ENCODE measurements at places on chromosomes 2 and 18. TPM values are rescaled to one million over a fixed set of nuclear protein-coding genes. Genes with fewer than 3 reads are reported as not detected.

MPP4 gene
- total RNA-seq: not detected

GRCh38 chr18:66682855-66683322 lies 79.0 kb upstream of the CDH19 start:
- no peak for DNase-seq

TMEM17 gene
- total RNA-seq: 0.13 TPM

GRCh38 chr2:172031536-172031935 lies 31.8 kb downstream of the METAP1D start:
- no peak for DNase-seq

CGREF1 gene
- total RNA-seq: 3.7 TPM

DNA sequence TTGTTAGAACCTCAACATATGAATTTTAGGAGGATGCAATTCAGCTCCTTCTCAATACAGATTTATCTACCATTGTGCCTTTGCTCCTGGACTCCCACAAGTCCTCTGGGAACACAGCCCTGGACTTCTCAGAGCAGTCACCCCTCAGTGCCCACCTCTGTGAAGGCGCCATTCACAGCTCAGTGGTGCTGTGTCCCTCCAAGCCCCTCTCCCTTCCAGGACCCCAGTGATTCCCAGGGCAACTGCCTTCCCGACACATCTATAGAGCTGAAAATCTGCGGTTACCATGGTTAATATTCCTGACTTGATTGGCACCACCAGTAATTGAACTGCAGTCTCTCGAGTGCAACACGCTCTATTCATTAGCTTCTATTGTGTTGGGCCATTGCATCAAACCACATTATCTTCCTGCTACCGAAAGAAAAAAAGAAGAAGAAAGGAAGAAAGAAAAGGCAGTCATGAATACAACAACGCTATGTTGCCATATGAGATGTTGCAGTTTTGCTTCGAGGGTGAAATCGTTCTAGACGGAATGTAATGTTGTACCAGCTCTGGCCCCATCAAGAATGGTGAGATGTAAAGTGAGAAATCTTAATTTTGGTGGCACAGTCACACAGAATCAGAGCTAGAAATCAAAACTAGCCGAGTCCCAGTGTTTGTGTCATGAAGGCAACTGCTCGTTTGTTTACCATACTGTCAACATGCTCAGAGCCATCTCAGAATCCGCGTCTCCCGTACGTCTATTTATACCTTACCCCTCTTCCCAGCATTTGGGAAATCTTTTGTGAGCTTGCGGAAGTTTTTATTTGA lies 524.0 kb upstream of the ID2 start:
- no peak for DNase-seq

GRCh38 chr18:840023-840408 lies 28.0 kb upstream of the YES1 start:
- DNase-seq: no peak

GRCh38 chr2:234203135-234203984 lies 152.9 kb downstream of the SPP2 start:
- DNase-seq: no peak

GLI2 gene
- total RNA-seq: not detected

DNA sequence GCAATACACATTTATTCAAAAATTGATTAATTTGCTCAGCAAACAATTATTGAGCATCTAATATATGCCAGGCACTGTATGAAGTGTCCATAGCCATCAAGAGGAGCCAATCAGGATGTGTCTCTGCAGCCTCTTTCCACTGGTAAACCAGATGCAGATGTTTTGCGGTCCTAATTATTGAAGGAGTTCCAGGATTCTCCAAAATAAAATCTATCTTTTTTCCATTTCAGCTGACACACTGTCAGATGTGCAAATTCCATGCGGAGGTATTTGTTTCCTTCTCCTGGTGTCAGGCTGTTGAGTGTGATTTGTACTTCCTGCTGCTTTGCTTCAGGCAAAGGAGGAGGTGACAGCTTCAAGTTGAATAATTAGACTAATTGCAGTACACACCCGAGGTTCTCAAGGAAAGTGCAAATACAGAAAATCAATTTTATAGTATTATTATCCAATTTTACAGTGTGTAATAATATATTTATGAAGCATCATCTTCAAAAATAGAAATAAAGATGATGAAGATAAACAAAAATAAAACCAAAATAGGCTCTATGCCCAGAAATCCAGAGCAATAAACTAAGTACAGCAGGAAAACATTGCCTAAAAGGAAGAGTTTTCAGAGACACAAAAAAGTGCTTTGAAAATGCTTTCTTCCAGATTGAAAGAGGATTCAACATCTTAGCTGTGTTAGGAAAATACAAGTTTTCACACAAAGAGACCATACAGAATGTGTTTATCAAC lies 1352.9 kb upstream of the CHAC2 start:
- DNase-seq: no peak

DNA sequence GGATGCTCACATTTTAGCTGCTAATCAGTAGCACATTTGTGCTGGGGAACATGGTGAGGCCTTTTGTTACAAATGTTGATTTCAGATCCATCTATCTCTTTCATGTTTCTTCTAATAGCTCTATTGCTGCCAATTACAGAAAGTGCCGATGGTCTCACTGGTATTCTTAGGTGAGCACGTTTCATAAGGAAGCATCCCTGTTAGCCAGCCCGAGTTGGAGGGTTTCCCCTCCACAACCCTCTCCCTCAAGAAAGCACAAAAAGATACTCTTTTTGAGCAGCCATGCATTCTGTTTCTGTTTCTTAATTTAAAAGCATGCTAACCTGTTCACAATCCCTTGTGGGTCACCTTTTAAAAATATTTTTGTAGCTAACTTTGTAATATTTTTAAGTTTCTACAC lies 30.8 kb upstream of the ST8SIA5 start:
- no peak for DNase-seq

- DNase-seq: no peak
Observed at GRCh38 chr2:120653046-120653445, 82.6 kb upstream of the GLI2 start.

GRCh38 chr2:10400568-10400977 lies 47.6 kb downstream of the ODC1 start:
- peak; percentile 83 for DNase-seq

- peak; percentile 85 for DNase-seq
Observed at GRCh38 chr2:7672027-7672684, 754.9 kb downstream of the RNF144A start.

- DNase-seq: no peak
Observed at GRCh38 chr2:43708178-43708577, 31.9 kb upstream of the C1GALT1C1L start.

DNA sequence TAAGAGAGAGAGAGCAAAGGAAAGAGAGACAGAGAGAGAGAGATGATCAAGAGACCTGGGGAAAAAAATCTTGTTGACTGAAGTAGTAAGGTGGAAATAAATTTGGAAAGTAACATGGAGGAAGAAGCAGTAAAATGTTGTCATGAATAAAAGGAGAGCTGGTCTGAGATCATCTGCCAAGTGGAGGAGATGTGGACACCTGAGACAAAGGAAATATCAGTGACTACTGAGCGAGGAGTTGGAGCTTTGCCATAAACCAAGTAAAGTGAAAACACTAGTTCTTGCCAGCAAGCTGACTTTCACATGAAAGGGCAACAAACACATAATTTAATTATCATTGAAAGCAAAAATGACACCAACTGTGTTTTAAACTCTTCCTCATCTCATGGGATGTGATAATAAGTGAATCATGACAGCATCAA lies 49.0 kb upstream of the DSG1 start:
- no peak for DNase-seq

GRCh38 chr2:24210106-24210455 lies 35.2 kb downstream of the FAM228A start:
- no peak for DNase-seq

MEP1B gene
- total RNA-seq: not detected

GRCh38 chr2:36675579-36676282 lies 20.8 kb upstream of the VIT start:
- no peak for DNase-seq

DNA sequence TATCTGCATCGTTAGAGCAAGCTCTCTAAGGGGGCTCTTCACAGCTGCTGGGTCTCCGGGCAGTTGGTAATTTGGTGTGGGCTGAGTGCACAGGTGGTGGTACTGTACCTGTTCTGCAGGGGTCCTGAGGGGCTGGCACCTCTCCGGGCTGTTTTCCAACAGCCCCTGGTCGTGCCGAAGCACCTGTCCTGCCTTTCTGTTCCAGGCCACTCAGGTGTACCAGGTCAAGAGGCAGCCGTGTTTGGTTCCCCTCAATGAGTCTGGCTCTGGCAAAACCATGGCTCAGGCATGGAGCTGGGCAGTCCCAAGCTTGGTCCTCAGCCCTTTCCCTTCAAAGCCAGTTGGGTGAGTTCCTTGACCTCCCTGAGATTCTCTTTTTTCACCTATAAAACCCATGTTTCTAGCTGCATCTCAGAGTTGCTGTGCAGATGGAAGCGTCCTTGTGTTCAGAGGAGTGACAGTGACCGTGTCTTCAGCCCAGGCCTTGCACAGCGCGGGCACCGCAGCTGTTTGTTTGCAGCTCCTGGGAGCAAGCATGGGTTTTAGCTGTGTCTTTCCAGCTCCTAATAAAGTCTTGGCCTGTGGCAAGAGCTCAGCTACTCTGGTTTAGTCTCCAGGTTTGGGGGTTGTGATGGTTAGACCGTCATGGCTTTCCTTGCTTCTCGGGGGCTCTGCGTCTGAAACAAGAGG lies 110.9 kb downstream of the GLI2 start:
- no peak for DNase-seq

DNA sequence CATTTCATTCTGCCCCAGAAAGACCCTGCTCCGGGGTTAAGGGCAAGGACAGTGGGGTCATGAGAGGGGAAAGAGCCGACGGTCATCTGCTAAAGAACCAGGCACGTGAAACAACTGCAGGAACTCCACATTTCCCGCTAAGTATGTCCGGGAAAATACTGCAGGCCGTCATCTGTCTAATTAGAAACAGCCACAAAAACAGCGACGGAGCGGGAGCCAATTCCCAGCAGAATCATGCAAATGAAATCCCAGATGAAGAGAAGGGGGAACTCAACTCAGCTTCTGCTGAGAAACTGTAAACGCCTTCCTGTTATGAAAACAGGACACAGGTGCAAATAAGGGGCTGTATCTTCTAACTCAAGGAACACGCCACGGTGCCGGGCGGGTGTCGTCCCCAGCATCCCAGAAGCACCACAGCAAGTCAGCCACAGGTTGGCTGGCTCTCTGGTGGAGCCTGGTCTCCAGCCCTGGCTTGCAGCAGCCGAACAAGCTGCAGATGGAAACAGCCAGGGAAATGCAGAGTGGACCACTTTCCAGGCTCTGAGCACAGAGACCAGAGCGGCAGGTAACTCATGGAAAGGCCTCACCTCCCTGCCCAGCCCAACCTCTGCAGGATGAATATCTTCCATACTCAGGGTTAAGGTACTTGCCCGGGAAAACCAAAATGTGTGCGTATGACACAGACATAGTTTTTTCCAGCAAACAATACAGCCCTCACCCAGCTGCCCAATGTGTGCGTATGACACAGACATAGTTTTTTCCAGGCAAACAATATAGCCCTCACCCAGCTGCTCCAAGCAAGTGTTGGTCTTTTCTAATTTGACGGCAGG lies 28.9 kb downstream of the PXDN start:
- no peak for DNase-seq
